ENCODE measurements at places on chromosomes 6 and 20.

DNA sequence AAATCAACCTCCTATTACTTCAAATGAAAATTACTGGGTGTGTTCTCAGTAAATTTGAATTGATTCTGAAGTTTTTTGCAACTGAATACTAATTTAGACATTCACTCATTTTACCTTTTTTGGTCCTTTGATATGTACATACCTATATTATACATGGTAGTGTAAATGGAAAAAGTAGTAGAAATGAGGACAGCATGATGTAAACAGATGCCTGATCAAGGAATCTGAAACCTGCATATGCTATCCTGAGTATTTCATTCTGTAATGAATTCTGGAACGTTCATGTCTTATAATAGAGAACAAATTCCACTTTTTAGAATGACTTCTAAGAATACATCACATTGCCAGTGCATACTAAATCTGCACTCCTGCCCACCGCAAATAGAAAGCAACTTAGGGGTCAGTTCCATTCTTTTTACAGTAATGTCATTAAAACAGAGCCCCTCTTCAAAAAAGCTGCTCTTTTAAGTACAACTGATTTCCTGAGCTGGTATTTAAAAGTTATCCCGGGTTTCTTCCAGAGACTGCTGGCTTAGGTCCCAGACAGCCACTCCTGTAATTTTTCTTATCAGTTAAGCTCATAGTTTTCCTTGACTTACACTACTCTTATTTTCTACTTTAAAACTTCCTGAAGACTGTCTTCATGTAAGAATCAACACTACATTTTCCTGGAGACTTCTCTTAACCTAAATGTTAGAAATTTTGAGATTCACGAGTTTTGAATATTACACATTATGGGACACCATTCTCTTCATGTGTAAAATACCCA lies 48.4 kb downstream of the MAP3K7 start:
- no peak for ATAC-seq

DNA sequence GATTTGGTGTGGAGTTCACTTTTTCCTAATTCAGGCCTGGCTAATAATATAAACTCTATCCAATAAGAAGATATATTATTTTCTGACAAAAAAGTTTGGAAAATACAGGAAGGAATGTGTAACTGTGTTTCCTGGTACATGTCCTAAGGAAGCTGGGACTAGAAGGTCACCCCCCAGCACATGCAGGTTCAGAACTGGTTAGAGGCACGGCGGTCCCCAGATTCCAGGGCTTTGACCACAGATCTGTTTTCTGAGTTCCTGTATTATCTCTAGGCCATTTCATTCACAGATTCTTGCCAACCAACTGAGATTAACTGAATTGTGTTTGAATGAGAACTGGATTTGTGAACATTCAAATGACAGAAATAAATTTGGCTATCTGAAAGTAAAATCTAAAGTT lies 94.5 kb downstream of the TULP4 start:
- ATAC-seq, result no peak

DNA sequence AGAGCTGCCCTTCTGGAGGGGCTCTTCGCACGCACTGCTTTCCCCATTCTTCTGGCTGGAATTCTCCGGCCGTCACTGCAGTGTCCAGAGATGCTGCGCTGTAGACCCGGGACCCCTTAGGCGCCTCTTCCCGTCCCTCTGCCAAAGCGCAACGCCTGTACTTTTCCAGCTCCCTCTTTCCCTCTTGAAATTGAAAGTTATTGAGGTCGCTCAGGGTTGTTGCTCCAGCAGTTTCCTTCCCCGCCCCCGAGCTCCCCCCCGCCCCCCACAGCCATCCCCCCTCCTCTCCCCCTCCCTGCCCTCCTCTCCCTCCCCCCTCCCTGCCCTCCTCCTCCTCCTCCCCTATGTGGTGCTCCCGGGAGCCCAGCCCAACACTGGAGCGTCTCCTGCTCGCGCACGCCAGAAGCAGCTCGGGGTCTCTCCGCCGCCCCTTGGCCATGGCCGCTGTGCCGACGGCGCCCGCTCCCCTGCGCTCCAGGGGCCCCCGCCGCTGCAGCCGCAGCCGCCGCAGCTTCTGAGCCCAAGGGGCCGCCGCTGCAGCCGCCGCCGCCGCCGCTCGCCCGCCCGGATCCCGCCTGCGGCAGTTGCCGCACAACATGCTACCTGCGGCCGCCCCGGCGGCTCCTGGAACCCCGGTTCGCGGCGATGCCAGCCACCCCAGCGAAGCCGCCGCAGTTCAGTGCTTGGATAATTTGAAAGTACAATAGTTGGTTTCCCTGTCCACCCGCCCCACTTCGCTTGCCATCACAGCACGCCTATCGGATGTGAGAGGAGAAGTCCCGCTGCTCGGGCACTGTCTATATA lies at the start of gene RSPO3:
TSS of gene RSPO3 (plus strand) at position 374 of the 804 bp plus-strand sequence. CDS start 522 bp downstream, outside the sequence.
- ATAC-seq, result no peak

DNA sequence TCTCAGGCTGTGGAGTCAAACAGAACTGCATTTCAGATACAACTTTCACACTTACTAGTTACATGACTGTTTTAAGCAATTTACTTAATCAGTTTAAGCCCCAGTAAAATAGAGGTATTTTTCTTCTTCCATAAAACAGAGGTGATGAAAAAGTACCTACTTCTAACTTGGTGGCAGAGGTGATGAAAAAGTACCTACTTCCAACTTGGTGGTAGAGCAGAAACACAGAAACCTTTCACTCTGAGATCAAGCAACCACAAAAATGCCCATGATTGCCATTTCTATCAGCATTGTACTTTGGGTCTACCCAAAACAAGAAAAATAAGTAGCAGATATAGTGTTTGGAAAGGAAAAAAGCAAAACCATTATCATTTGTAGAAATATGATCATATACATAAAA lies 148.7 kb downstream of the OPRM1 start:
- peak; percentile 33 for ATAC-seq

DNA sequence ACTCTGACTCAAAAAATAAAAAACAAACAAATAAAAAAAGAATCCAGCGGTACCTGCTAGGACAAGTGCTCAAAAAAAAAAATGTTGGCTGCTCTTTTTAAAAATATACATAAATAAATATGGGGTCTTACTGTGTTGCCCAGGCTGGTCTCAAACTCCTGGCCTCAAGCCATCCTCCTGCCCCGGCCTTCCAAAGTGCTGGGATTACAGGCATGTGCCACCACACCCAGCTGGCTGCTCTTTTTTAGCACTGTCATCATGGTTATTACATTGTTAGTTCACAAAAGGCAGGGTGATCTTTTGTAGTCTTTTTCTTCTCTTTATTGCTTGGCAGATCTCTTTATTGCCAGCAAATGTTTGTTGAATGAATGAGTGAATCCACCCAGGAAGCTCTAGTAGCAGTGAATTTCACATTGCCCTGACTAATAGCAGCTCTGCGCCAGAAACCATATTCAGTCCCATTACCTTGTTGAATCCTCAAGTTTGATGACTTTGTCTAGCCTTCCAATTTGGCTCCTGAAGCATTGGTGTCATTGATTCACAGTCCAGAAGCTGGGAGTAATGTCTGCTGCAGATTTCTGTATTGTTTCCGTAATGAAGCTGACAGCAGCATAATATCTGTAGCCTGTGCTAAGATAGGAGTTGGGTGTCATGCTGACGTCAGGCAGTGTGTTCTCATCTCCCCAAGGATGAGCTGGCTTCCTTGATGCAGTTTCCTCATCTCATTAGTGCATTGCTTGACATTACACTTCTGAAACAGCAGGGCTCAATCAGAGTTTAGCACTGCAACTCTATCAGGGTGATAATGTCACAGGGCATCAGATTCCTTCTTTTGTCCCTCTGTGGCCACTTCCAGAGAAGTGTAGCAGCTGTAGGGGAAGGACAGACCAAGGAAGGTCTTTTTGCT lies 84.9 kb upstream of the TGM3 start:
- no peak for ATAC-seq

DNA sequence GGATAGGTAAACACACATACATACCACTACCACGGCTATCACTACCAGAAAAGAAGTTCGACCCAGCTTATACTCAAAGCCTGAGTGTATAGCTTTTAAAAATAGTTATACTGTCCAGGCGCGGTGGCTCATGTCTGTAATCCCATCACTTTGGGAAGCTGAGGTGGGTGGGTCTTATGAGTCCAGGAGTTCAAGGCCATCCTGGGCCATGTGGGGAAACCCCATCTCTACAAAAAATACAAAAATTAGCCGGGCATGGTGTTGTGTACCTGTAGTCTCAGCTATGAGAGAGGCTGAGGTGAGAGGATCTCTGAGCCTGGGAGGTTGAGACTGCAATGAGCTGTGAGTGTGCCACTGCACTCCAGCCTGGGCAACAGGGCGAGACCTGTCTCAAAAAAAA lies 32.9 kb downstream of the NKX2-4 start:
- ATAC-seq, result no peak

DNA sequence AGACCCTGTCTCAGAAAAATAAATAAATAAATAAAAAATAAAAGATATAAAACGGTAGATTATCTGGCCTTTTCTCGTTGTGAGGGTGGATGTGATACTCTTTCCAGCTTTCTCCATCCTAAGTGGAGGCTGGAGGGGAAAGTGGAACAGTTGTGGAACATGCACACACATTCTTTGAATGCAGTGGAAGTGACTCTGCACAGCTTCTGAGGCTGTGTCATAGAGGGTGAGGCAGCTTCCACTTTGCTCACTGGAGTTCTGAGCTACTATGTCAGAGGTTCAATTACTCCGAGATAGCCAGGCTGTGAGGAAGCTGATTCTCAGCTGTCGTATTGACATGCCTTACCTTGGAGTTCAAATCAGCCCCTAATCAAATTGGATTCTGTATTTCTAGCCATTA lies 82.2 kb downstream of the CHMP4B start:
- ATAC-seq, result no peak

- no peak for ATAC-seq
Measured at GRCh38 chr6:82419132-82419581, 55.5 kb downstream of the TPBG start.

GRCh38 chr6:47047479-47048407 lies 5.6 kb upstream of the ADGRF1 start:
- no peak for ATAC-seq

DNA sequence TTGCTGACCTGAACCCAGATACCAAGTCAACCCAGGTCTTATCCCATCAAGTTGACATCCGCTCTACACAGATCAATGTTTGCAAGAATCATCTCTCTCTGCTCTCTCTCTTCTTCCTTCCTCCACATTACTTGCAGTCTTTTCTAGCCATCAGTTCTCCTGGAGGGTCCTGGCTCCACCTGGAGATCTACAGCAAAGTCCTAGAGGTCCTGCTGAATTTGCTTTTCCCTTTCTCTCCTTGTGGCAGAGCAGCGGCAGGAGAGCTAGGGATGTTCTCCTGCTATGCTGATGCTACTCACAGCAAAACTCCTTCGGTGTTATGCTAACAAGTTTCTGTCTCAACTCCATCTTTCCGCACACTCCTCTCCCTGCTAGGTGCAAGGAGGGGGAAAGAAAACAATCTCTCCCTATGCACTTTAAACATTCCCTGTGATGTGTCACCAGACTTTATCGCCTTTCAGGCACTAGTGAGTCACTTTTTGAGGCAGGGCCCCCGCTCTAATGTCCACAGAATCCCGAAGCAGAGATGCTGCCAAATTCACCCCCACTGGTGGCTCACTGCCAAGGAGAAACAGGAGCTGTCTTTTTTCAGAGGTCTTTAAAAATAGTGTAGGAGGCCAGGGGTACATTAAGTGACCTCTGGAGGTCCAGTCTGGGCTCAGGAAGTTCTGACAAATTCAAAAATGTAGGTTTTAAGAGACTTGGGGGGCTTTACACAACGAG lies 62.6 kb downstream of the FAM50B start:
- no peak for ATAC-seq

DNA sequence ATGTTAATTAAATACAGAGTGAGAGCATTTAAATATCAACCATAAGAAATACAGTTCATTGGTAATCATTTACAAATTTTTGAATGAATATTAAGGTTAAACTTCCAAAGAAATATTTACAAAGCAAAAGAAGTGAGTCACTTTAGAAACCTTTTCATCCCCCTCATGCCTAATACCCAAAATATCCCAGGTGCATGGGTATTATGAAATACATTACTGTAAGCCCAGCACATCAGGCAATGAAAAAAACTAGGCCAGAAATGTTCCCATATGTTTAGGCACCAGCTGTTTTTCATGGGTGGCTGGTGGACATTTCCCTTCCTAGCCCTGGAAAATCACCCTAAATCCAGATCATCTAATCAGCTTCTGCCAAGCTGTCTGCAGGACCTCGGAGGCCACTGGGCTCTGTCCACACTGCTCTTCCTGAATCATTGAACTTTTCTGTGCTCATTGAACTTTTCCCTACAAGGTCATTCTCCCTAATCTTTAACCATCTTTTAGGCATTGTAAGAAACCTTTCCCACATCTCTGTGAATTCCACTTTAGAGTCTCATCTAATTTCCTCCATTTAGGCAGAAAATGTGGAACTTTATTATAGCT lies 145.3 kb upstream of the STXBP5 start:
- ATAC-seq, result no peak

- ATAC-seq, result no peak
Measured at GRCh38 chr20:460180-460579, 2.2 kb downstream of the TBC1D20 start.

DNA sequence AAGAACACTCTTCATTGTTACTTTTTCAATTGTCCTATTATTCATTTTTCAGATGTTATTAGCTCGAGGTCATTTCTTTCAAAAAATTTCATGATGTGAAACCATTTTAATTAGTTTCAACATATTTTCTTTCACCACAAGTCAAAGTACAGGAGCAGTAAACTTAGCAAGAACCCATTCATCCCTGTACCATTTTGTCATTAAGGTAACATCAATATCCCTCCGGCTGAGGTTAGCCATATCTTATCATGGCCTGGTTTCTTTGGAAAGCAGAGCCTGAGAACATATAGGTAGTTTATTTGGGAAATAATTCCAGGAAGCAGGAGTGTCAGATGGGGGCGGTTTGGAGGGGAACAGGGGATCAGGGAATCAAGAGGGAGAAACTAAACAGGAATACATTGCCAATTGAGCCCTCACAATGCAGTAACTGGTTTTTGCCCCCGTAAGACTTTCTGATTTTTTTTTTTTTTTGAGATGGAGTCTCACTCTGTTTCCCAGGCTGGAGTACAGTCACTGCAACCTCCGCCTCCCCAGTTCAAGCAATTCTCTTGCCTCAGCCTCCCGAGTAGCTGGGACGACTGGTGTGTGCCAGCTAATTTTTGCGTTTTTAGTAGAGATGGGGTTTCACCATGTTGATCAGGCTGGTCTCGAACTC lies 83.7 kb downstream of the MKKS start:
- no peak for ATAC-seq

- ATAC-seq, result no peak
Measured at GRCh38 chr6:40803897-40804702, 216.9 kb upstream of the LRFN2 start.

DNA sequence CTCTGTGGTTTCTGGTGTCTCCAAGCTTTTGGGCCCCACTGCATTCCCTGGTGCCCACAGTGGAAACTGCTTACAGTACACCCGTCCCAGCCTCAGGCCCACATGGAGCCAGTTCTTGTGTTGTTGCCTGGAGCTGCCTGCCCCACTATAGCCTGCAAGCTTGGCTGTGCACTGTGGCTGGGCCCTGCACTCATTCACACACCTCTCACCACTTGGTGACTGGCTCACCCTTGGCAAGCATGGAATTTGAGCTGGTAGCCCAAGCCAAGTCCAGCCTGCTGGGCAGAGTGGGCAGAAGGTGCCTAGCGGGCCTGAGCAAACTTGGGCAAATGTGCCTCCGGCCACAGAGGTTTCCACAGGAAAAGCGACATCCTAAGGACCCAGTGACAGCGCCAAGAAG lies 472.3 kb downstream of the MMUT start:
- no peak for ATAC-seq
